Stimulated activated CD8-positive, alpha-beta memory T cell treated with anti-CD3 and anti-CD28 coated beads, Interleukin-15, amount 100 ng/mL, for 24 hours (primary cell): ENCODE measurements at places on chromosomes 6 and 20.

DNA sequence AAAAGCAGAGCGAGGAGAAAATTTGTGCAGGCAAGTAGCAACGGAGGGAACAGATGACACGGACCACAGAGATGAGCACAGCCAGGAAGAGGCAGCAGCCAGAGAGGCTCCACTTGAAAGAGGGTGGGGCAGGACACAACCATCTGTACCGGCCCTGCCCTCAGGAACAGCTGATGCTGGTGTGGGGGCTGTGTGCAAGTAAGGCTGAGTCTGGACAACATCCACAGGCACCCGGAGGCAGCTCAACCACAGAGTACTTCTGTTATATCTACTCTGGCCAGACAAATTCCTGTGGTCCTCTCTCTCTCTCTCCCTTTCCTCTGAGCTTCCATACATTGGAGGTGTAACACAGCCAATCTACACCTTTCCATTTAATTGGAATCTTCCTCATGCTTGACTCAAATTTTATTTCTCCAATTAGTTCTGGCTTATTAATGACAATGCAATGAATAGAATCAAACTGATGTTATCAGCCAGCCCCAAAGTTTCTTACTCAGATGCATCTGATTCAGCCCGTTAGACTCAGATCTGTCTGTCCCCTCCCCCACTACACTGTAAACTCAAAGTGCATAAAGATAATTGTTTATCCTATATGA, 24.9 kb downstream of the KIF13A start:
- DNase-seq = no peak

DNA sequence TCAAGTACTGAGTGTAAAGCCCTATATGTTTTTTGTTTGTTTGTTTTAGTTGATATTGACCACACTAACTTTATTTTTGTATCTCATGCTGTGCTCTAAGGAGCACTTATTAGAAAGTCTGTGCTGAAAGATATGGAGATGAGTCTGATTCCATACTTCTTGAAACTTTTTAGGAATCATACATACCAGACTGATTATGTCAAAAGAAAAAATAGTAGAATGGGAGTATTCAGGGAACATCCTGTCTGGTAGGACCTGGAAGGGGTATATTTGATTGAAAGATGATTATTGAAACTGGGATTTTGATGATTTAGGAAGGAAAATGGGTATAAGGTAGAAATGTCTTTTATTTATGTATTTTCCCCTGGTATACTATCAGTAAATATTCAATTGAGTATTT, 111.4 kb downstream of the QKI start:
- DNase-seq = no peak

- DNase-seq = no peak
Observed at GRCh38 chr20:11796026-11796425, 121.7 kb upstream of the BTBD3 start.

DNA sequence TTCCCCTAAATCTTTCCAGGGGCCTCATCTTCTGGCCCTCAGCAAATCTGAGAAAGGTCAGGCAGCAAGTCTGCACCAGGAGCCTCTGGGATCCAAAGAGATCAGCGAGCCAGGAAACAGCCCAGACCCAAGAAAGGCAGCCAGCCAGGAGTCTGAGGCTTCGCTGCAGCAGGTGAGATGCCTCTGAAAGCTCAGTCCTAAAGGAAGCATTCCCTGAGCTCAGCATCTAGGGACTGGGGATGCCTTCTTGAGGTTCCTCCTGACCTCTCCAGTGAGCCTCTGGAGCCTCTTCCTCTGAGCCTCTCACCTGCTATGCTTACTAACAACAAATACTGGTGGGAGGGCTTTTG, 118.8 kb upstream of the MAFB start:
- no peak for DNase-seq

- DNase-seq = no peak
Observed at GRCh38 chr20:9066191-9066590, 2.7 kb upstream of the PLCB4 start.

DNA sequence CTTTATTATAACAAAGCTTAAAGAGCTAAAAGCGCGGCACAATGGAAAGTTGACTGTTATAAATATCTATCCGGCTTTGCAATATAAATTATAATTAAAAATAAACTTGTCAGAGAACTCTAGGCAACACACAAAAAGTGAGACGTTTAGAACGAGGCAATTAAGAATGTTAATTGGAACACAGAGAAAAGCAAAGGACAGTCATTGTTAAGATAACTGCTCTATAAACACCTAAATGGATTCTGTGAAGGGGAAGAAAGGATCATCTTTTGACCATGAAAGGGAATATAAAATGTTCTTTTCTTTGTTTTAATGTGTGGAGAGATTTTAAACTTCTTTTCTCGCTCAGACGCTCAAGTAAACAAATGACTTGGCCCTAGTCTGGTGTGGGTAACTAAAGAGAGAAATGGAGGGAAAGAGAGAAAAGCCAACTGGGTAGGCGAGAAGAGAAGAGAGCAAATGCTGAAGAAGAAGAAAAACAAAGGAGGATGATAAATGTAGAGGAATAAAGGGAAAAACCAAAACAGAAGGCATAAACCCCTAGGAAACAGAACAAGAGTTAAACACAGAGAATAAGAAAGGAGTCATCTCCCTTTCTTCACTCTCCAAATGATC, 9.3 kb upstream of the SALL4 start:
- no peak for DNase-seq

GRCh38 chr6:36650848-36651478, 27.6 kb upstream of the CDKN1A start:
- no peak for DNase-seq

GRCh38 chr20:37362231-37362792, 16.4 kb downstream of the SRC start:
- DNase-seq = no peak

DNA sequence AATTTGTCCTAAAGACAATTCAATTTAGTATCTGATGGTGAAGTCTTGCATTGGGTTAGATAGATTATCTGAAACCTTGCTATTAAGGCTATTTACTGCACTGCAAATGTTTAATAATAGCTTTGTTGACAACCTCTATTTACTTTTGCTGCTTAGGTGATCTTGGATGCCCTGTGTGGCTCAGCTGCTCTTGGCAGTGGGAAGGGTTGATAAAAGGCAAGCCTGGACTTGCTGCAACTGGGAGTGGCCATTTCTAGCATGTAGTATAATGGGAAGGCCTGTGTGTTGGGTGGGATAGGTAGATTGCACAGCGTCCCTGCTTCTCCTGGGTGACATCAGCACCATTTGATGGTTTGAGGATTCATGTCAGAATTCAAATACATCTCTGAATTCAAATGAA, 49.1 kb downstream of the ARMC2 start:
- no peak for DNase-seq

DNA sequence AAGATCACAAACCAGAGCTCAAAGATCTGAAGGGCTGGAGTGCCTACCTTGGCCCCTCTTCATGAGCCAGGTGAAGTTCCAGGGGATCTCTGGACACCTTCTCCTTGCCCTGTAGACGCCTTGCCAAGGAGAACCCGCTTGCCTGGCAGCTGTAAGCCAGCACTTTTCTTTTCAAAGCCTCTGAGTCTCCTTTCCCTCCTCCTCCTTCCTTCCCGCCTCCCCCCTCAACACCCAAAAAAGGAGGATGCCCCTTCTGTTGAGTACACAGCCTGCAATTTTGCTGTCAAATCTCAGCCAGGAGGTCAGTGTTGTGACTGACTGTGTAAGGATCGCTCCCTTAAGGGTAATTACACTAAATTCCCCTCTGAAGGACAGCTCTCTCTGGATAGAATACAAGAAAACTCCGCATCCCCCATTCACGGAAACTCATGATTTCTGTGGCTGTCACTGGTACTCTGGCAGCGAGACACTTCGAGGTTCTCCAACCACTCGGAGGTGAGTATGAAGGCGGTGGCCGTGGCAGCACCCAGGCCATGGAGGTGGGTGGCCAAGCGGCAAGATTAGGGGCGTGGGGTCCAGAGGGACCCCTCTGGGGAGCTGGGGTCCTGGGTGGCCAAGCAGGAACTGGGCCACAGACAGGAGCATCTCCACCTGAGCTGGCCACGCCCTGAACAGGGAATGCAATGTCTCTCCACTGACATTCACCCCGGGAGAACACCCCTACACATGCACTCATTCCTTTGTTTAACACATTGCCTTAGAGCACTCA, 23.2 kb upstream of the FOXP4 start:
- DNase-seq = no peak

DNA sequence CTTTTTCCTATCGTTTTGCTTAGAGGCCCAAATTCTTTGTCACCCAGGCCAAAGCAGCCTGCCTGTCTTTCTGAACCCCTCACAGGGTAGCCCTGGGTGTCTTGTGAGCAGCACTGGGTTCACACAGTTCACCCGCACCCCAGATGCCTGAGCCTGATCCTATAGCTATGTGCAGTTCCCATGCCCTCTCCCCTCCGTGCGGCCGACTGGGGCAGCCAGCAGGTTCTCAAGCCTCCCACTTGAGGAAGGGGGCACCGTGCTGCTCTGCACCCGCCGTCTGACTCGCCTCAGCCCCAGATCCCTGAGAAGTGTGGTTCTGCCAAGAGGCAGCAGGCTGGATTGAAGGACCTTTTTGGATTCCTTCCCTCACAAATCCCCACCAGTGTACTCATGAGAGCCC, 89.0 kb downstream of the PSMB1 start:
- no peak for DNase-seq

GRCh38 chr6:36533321-36533720, 14.0 kb downstream of the STK38 start:
- no peak for DNase-seq

DNA sequence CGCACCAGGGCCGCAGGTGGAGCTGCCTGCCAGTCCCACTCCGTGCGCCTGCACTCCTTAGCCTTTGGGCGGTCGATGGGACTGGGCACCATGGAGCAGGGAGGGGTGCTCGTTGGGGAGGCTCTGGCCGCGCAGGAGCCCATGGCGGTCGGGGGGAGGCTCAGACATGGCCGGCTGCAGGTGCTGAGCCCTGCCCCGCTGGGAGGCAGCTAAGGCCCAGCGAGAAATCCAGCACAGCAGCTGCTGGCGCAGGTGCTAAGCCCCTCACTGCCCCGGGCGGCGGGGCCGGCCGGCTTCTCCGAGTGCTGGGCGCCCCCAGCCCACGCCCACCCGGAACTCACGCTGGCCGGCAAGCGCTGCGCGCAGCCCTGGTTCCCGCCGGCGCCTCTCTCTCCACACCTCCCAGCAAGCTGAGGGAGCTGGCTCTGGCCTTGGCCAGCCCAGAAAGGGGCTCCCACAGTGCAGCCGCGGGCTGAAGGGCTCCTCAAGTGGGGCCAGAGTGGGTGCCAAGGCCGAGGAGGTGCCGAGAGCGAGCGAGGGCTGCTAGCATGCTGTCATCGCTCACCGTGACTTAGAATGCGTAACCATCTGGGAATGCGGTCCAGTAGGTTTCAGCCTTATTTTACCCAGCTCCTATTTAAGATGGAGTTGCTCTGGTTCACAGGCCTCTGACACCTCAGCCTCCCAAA, 77.3 kb downstream of the C6orf52 start:
- no peak for DNase-seq

DNA sequence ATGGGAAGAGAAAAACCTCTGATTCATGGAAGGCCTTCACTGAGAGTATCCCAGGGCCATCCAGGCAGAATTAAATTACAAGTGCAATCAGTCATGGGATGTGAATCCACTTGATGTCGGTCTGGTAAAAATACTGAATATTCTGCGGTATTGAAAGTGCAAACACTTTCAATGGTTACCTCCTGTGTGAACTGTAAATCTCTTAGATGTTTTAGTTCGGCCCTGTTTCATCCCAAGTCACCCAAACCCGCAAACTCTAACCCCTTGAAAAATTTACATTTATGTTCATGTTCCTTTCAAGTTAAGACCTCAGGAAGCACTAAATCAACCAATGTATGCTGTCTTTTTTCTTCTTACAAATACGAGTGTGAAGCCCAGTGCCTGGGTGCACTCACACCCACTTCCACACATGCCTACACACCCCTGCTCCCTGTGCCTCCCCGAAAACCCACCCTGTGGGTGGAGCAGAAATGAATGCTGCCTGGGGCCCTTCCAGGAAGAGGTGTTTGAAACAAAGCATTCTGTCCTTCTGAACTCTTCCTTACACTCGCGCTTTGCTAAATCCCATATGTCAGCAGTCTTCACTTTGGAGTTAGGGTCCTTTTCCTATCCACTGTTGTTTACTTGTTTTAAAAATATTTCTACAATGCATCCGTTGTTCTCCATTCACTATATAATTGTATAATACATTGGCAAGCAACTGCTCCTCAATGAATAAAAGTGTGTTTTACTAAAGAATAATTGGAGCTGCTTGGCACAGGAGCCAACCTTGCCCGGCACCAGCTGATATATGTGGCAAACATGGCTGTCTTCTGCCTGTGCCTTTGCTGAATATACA, 62.7 kb downstream of the FYN start:
- no peak for DNase-seq

GRCh38 chr6:45915780-45916468, 99.7 kb downstream of the CLIC5 start:
- no peak for DNase-seq

- peak; percentile 66 for DNase-seq
Observed at GRCh38 chr6:27479319-27480182, 6.6 kb upstream of the ZNF184 start.

DNA sequence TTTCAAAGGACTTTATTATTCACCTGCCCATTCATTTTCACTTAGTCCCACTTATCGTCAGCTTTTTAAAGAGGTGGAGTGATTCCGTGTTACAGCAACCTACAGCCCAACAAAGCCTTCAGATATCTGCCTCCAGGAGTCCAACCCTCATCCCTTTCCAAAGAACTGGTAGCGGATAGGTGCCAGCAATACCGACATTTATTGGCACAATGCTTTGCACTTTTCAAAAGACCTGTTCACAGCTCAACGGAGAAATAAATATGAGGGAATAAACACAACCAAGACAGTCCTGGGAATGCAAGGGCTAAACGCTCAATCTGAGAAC, 819 bp upstream of the MTRF1L start:
- DNase-seq = no peak

- DNase-seq = no peak
Observed at GRCh38 chr6:5597413-5597812, 336.1 kb downstream of the FARS2 start.

DNA sequence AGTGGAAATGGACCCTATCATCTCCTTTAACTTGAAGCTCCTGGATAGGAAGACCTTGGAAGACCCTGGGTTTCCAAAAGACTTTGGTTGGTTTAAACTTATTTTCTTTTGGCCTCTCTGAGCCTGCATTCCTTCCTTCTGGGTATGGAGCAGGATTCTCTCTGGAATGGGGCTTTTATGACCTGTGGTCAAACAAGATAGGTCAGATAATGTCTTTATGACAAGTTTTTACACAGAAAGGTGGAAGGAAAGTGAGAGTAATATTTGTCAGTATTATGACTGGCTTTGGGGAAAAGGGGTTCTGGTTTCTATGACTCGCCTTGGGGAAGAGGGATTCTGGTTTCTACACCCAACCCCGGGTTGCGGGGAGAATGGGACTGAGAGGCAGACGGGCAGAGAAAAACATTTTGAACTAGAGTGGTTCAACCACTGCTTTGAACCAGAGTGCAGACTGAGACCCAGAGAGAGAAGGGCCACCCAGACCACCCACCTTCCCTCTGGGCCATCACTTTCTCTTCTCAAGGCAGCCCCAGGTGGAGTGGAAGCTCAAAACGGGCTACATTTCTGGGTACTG, 37.6 kb upstream of the KCNK5 start:
- no peak for DNase-seq

DNA sequence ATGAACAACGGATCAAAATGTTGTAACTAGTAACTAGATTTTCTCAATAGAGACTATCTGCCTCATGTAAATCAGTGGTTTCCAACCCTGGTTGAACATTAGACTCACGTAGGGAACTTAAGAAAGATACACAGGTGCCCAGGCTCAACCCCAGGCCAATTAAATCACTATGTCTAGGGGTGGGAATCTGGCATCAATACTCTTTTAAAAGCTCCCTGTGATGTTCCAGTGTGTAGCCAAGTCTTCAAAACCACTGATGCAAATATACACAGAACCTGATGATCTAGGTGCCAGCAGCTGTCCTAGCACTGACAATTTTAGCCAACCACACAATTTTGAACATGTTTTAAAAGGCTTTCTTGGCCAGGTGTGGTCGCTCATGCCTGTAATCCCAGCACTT, 128.7 kb downstream of the TBC1D32 start:
- no peak for DNase-seq
